ENCODE measurements at places on chromosomes 5 and 9.

- DNase-seq = no peak
These were observed 110.1 kb upstream of the ABCA1 start for GRCh38 chr9:105038051-105038450.

DNA sequence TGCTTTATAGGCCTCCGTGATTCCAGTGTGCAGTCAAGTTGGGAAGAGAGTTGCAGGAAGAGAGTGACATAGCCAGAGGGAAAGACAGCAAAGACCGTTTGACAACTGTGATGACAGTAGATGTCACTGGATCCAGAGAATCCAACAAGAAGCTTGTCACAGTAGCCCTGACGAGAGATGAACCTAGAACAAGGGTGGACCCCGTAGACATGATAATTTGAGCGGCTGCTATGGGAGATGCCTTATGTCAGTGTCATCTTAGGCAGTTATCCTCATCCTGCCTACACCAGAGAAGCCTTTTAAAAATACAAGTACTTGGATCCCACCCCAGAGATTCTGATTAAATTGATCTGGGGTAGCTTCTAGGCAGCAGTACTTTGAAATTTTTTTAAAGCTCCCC lies 125.4 kb downstream of the AOPEP start:
- DNase-seq = no peak

DNA sequence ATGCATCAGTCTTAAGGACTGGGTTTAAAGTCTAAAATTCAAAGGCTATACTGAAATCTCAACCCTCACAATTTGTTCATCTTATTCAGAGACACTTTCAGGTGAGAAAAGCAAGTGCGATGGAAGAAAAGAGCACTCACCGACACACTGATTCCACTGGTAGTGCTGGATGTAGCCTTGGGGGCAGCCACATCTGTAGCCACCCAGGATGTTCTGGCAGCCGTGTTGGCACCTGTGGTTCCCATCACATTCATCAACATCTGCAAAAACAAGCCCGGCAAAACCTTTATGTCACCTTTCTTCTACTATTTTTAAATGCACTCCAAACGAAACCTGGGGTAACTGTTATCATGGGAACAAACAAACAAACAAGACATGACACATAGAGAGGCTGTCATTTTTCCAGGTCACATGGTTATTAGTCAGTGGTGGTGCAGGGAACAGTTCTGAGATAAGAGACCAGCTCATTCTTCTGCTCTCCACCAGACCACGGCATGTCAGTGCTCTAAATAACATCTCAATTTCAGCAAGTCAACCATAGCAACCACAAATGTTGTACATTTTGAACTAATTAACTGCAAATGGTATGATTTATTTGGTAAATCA lies 188.4 kb downstream of the SLC12A2 start:
- no peak for DNase-seq

- no peak for DNase-seq
These were observed 110.9 kb upstream of the BASP1 start for GRCh38 chr5:17106521-17106920.

DNA sequence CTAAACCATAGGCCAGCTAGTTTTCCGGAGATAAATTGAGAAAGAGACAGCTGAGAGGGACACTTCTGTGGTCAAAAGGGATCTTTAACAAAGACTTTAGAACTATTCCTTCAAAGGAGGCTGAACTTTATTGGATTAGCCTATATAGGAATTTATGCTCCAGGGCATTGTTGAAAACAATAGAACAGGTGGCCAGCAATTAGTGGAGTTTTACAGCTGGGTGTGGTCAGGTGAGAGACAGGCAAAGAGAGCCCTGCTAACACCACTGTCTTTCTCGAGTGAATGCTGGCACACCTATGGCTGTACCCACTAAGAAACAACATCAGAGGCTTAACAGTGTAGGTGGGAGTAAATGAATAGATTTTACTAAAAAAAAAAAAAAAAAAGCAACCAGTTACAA lies 16.7 kb upstream of the TLR4 start:
- no peak for DNase-seq

DNA sequence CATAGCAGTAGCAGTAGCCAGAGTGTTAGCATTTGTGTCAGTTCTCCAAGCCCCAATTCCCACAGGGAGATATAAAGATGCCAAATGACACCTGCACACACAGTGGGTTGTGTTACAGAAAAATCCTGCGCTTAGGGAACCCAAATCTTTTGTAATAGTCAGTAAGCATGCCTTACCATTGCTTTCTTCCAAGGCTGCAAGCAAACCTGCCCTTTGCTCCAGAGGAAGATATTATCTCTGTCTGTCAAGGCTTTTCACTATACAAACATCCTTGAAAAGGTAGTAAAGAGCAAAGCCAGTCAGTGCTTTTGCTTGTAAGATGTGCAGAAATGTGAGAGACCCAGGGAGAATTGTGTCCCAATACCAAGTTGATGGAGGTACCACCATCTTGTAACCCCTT lies 2.9 kb downstream of the ANKDD1B start:
- DNase-seq = no peak

- no peak for DNase-seq
These were observed 423 bp downstream of the IPPK start for GRCh38 chr9:92669527-92669889.

DNA sequence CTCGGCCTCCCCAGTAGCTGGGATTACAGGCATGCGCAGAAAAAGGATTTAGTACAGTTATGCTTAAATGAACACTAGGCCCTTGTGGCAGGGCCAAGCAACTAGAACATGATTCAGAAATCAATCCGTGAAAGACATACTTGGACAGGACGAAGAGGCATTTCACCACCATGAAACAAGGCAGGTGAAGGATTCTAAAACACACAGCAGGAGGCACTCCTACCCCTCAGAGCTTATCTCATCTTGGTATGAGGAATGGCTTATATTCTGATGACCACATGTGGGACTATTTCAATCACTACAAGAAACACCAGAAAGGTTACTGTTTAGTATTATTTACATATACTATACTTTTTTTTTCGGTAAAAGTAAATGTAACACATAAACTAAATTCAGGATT lies 15.7 kb downstream of the OR2S2 start:
- DNase-seq = no peak

GRCh38 chr9:22650946-22651345 lies 204.3 kb downstream of the DMRTA1 start:
- no peak for DNase-seq

GRCh38 chr9:38182321-38182720 lies 113.3 kb upstream of the SHB start:
- no peak for DNase-seq

DNA sequence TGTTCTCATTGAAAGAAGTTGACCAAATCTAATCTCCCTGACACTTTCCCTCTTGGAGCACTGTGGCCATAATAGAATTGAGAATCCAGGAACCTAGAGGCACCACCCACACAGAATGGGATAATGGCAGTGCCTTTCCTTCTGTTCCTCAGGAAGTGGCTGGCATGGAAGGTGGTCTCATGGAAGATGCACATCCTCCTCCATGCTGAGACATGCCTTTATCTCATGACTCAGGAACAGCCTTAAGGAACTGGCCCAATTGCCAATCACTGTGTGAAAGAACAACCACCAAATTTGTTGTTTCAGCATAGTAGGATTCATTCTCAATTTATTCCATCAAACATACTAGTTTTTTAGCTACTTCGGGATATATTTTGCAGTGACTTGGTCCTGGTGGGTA lies 137.5 kb upstream of the RASGRF2 start:
- DNase-seq = no peak

DNA sequence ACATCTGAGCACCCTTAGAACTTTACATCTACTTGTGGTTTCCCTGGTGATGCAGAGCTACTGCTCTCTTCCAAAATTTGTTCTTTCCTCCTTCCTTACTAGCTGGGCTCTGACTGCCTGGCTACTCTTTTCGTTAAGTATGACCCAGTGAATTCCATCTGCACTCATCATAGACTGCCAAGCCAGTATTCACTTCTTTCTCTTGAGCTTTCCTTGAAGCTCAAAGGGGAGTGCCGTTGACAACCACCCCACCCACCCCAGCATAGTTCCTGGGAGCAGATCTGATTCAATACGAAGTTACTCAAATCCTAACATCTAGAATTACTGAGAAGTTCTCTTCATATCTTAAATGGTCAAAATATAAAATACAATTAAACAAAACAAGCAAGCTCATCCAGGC lies 190.5 kb downstream of the ADAMTS12 start:
- DNase-seq = no peak

DNA sequence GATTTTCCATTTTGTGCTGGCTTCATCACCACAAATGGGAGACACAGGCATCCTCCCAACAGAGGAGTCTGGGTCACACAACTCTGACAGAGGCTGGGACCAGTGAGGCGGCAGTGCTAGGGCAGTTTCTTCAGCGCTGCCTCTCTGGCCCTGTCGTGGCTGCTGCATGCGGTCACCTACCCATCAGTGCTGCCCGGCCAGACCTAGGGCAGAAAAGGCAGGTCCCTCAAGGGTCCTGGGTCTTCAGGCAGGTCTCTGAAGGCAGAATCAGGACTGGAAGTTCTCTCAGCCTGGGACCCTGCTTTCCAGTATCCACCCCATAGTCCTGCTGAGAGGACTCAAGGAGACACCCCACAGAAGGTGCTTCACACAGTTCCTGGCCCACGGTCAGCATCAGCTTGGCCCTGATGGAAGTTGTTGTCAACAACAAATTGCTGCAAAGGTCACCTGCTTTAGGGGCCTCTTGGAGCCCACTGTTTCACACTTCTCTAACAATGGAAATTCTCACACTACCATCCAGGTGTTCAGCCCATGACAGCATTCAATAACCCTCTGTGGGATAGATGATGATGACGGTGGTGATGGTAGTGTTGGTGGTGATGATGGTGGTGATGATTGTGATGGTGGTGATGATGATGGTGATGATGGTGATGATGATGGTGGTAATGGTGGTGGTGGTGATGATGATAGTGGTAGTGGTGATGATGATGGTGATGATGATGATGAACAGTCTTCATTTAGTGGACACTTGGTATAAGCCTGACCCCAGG lies 146.4 kb upstream of the PPP1R26 start:
- DNase-seq = no peak

GRCh38 chr5:89967771-89968444 lies 441.6 kb downstream of the CETN3 start:
- no peak for DNase-seq

- DNase-seq = no peak
These were observed 7.5 kb downstream of the SERINC5 start for GRCh38 chr5:80248378-80248777.

DNA sequence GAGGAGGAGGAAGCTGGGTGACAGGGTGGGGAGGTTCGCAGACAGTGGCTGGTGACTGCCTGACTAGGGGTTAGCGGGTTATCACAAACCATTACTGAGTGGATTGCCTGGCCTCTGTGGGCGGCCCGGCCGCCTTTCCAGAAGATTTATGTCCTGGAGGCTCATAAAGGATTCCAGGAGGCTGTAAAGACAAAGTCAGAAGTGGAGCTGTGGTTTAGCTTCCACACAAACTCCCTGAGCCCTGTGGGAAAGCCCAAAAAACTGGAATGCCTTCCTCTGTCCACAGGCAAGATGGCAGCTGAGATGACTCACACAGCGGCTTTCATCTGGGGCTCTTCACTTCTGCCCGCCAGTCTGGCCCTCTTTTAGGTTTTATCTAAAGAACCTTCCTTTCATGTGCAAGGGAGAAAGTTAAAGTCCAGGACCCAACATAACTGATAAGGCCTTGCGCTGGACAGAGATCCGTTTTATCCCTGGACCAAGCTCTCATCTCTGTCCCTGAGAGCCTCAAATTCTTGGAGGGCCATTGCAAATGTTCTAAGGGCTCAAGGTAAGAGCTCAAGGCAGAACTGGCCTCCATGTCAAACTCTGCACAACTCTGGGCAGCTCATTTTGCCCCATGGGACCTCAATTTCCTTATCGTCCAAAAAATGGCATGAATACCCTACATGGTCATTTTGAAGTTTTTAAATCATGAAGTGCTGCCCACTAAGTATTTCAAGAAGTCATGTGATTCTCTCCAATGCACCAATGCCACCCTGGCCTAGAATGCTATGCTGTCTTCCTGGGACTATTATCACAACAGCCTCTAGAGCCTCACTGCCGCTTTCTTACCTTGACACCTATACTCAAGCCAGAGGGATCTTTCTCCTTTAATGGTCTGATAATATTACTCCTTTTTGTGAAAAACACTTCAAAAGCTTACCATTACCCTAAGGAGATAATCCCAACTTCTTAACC lies 249.4 kb upstream of the TRIM32 start:
- DNase-seq = no peak

GRCh38 chr5:88825584-88826315 lies 57.2 kb downstream of the MEF2C start:
- DNase-seq = no peak

- DNase-seq = no peak
These were observed 78.8 kb downstream of the ADAMTS2 start for GRCh38 chr5:179266291-179267070.

DNA sequence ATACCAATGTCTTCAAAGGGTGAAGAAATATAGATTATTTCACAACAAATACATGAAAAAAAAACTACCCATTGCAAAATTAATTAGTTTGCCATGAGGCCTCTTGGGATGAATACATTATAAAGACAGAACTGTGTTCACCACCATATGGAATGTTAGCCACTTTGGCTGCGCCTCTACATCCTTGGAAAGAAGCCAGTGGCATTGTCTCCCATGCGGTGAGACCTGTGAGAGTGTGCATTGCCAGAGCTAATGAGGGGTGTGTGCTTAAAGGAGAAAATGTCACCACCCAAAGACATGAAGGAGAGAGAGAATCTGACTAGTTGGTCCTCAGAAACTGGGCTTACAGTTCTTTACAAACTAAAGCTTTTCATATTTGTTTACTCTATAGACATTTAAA lies 110.6 kb downstream of the PLPPR1 start:
- no peak for DNase-seq

DNA sequence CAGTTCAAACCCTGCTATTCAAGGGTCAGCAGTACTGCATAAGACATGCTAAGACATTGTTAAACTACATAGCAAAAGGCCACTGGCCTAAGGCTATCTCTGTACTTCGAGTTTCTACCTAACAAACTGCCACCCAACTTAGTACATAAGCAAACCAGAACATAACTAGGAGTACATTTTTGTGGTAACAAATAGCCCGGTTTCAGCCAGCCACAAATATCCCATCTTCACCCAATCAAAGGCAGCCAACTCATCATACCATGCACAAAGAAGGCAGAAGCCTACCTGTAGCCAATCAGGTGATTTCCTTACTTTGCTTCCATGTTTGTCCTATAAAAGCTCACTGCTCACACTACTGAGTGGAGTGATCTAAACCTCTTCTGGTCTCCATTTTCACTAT lies 201.4 kb downstream of the SMARCA2 start:
- DNase-seq = no peak

Measured in cortex of kidney (tissue), 1 donor.